ENCODE measurements at places on chromosomes 12 and 14.

GRCh38 chr12:101570047-101570446 lies 24.7 kb upstream of the MYBPC1 start:
- peak; percentile 19 for DNase-seq

GRCh38 chr14:77302926-77303325 lies 17.8 kb downstream of the POMT2 start:
- DNase-seq, result no peak

DNA sequence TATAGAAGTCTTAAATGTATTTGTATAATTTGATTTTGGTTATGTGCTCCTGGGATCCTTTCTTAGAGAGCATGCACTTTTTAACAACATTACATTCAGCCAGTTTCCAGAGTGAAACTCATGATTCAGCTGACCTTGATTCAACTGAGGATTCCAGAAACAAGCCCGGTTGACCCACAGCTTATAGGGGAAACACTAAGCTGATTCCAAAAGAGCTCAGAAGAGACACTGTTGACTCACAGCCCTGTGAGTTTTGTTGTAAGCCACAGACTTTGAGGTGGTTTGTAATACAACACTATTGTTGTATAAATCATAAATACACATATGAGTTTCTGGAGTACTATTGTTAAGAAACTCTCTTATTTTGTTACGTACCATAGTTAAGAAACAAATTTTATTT lies 133.8 kb upstream of the MGAT4C start:
- no peak for DNase-seq

DNA sequence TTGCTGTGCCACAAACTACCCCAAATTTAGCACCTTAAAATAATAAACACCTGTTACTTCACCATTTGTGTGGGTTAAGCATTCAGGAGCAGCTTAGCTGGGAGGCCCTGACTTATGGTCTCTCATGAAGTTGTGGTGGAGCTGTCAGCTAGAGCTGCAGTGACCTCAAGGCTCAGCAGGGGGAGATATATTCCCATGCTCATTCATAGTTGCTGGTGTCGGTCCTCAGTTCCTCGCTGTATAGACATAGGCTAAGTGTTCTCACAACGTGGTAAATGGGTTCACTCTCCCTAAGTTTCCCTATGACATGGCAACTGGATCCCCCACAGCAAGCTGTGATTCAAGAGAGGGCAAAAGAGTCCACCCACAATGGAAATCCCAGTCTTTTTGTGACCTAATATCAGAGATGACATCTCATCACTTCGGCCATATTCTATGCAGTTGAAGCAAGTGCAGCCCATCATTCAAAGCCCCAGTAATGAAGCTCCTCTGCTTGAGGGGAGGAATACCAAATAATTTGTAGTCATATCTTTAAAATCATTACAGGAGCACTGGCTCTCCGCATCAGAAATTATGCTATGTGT lies 41.1 kb downstream of the PRB3 start:
- peak; percentile 48 for DNase-seq

DNA sequence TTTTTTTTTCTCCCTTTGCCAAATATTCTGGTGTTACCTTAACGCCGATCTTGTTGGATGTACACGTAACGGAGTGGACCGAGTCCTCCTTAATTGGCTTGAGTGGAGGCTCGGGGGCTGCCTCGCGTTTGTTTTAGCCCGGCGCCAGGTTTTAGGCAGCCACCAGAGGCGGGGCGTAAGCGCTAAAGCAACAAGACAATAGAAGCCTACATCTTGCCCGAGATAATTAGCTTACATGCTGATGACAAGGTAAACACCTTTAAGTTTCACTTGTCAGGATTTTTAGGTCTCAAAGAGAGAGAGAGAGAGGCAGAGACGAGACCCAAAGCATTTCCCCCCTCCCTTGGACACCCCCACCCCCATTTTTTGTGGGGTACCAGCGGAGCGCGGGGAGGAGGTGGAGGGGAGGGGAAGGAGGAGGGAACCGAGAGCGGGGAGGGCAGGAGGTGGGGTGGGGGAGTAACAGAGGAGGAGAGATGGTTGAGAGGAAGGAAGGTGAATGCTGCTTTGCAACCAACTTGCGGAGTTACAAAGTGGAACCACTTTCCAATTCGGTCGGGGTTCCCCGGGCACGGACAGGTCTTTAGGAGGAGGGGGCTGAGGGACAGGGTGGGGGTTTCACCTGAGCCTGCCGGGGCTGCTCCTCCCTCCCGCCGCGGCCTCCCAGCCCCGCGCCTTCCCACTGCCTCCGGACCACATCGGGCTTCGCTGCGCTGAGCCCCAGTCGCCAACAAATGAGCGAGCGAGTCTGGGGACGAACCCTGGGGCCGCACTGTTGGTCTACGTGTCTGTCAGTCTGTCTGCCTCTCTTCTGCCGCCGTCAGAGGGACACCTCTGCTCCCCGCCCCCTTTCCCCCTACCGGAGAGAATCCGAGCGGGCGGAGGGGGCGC lies at the start of gene NKX2-1:
TSS of gene NKX2-1 (minus strand) at position 802 of the 891 bp plus-strand sequence. CDS start at position 699, 103 bp downstream.
- DNase-seq, result no peak

- no peak for DNase-seq
These were observed 14.9 kb upstream of the MCRS1 start for GRCh38 chr12:49582850-49583249.

GRCh38 chr12:123142921-123143735 lies 7.8 kb downstream of the PITPNM2 start:
- DNase-seq, result peak; percentile 51

GRCh38 chr14:66539034-66539433 lies 31.1 kb downstream of the GPHN start:
- no peak for DNase-seq

DNA sequence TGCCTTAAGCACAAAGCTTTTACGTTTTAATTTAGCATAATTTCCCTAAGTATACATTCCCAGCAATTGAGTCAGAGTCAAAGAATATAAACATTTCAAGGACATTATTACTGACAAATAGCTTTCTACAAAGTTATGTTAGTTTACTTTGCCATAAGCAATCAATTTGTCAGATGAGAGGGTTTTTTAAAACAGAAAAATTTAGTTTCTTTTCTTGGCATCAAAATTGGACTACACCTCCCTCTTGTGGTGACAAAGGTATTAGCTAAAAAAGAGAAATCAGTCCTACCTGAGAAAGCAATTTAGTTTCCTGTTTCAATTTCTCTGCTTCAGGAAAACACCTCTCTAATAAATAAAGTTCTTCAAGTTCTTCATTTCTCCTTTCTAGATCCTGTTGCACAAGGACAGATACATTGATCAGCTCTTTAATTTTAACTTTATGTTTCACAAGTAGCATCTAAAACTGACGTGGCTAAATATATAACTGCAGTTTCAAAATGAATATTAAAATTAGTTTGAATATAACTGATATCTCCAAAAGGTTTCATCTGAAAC lies 39.9 kb downstream of the DNAI7 start:
- peak; percentile 23 for DNase-seq

Measured in inflammatory macrophage (primary cell).